Substantia nigra (tissue), 51 donors: ENCODE measurements at places on chromosomes 7 and 10.

DNA sequence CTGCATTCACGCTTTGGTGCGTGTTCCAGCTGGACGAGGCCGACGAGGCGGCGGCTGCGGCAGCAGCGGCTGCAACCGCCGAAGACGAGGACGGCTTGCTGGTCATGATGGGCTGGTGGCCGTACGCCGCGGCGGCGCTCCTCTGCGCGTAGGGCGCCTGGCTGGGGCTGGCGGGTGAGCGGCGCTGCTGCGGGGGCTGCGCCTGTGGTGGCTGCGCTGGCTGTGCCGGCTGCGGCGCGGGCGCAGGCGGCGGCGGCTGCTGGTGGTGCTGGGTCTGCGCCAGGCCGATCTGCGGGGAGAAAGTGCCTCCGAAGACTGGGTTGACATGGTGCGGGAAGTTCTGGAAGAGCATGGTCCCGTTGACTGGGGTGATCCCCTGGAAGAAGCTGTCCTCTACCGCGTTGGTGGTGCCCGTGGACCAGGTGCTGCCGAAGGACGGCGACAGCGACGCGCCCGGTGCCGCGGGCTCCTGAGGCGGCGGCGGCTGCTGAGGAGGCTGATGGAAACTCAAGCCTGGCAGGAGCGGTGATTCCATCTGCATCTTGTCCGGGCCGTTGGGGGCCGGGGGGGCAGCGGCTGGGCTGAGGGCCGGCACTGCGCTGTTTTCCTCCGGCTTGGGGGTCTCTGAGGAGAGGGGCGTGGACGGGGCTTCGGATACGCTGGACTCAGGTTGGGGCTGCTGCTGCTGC lies 51.1 kb downstream of the CPEB3 start:
- DNase-seq: peak; percentile 33

DNA sequence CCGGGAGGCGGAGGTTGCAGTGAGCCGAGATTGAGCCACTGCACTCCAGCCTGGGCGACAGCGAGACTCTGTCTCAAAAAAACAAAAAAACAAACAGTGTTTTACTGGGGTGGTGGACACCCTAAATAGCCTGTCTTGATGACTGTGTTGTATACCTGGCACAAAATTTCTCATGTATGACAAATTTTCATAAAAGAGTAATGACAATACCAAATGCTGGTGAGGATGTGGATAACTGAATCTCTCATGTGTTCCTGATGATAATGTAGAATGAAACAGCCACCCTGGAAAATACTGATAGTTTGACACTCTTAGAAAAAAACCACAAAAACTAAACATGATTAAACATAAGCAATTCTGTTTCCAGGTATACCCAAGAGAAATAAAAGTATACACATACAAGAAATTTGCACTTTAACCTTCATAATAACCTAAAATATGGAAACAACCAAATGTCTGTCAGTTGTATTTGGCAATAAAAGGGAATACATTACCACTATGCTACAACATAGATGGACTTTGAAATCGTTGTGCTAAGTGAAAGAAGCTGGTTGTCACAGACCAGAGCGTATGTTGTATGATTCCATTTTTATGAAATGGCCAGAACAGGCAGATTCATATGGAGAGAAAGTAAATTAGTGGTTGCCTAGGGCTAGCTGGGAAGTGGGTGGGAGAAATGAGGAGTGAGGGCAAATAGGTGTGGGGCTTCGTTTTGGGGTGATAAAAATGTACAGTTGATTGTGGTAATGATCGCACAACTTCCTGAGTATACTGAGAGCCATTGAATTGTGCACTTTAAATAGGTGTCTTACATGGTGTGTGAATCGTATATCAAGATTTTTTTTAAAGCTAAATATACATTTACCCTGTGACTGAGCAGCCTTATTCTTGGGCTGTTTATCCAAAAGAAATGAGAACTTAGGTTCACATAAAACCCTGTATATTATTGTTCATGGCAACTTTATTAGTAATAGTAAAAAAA lies 12.5 kb downstream of the WDR37 start:
- DNase-seq: no peak

DNA sequence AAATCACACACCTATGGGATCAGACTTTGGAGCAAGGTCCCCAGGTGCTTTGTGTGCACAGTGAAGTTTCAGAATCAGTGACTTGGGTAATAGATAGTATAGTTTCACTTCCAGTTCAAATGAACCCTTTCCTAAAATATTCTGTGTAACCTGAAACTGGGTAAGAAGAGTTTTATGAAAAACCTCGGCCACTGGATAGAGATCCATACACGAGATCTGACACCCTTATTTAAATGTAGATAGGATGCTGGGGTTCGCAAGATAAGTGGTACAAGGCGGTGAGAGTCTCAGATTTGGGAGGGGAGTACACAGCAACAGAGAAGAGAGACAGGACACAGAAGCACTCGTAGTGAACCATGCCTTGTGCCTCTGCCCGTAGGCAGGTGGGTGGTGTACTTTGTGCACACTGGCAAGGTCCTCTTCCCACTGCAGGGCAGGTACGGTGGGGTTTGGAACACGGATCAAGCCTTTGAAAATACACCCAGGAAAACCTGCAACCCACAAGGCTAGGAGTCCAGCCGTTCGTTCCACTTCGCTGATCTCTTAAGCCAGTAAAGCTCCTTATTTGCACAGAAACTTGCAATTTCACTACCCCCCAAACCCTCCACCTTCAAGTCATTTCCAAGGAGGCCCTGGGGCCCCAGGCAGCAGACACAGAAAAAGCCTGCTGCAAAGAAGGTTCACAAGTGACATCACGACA lies 162.8 kb downstream of the USP6NL start:
- no peak for DNase-seq

DNA sequence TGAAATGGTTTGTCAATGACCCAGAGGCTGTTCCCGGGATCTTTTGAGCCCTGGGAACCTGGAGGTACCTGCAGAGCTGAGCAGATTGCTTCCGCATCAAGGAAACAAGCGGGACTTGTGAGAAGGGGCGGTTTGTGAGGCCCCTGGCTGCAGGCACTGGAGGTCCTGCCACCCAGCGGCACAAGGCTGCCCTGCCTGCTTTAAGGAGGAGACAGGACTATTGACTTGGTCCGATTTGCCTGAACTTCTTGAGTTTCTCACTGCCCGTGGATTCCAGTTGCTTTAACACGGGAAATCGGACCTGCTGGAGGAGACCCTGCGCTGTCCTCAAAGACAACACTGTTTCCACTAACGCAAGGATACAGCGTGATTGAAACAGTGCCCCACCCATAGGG lies 130.1 kb downstream of the DNAJB6 start:
- DNase-seq: no peak

DNA sequence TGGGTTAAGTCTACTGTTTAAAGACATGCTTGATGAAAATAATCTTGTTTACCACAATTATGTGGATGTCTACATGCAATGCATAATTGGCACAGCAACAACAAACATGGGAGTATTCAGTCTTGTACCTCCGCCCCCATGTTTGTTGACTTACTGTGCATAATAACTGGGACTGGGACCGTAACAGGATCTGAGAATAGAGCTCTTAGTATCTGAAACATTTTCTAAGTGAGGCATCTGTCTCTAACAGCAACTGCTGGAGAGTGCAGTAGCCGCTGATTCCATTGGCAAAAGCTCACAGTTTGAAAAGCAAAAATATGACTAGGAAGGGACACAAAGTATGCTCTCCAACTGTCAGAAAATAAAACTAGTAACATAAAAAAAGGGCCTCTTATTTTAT lies 61.6 kb downstream of the ENO4 start:
- DNase-seq: no peak

DNA sequence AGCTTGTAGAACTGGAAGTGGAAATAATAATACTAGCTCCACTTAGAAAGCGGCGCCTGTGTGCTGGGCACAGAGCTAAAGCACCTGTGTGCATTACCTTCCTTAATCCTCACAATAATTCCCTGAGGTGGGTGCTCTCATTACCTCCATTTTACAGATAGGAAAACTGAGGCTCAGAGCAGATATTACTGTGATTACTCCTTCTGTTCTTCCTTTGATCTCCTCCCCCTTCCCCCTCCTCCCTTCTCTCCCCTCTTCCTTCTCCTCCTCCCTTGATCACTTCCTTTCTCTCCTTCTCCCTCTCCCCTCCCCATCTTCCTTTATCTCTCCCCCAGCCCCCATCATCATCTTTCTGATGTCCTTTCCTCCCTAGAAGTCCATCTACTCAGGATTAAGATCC lies 55.0 kb downstream of the C10orf105 start:
- no peak for DNase-seq

DNA sequence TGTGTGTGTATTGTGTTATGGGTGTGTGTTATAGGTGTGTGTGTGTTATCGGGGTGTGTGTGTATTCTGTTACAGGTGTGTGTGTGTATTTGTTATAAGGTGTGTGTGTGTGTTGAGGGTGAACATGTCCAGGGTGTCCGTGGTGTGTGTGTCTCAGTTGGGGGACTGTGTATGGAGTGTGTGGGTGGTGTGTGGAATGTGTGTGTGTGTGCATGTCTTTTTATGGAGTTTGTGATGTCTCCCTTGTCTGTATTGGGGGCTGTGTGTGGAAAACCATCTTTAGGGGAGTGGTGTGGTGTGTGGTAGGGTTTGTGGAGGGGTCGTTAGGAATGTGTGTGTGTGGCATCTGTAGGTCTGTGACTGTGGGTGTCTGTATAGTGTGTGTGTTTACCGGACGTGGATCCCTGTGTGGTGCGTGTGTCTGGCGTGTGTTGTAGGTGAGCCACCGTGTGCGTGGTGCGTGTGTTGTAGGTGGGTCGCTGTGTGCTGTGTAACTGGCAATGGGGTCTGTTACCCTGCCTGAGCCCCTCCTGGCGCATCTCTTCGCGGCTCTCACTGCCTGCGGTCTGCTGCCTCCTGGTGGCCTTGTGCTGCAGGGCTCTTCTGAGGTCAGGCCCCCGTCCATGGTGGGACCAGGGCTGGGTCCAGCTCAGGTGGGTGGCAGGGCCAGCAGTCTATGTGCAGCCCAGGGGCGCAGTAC lies 61.7 kb downstream of the PALD1 start:
- no peak for DNase-seq
